Right renal pelvis (tissue), 4 donors: ENCODE measurements at places on chromosomes 16 and 17.

DNA sequence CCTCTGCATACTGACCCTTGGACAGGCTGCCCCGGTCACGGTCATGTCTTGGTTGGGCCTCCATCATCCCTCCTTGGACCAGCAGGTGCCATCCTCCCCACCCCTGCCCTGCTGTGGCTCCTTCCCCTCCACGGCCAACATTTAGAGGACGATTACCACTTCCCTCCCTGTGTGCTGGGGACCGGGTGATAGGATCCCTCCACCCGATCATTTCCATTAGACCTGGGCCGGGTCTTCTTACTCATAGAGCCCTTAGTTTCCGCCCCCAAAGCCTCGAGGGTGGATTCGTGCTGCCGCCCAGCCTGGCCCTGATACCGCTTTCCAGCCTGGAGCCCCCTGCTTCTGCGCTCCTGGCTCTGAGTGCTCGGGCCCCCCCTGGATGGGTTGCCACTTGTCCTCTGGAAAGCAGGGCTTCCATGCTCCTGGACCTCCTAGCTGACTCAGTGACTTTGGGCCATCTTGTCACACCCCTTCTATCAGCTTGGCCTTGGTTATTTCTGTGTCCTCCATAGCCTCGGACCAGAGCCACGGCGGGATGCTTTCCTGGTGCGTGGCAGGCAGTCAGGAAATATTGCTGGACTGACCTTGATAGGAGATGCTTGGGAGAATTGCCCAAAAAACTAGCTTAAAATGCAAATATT is 171.4 kb downstream of the SEC14L1 start:
- no peak for DNase-seq

GRCh38 chr17:71117466-71117865 is 948.1 kb downstream of the KCNJ2 start:
- DNase-seq = no peak

GRCh38 chr17:69677130-69677529 is 262.6 kb downstream of the MAP2K6 start:
- no peak for DNase-seq

GRCh38 chr17:31394544-31394943 is 3.1 kb downstream of the RAB11FIP4 start:
- peak; percentile 74 for DNase-seq

- DNase-seq = no peak
Measured at GRCh38 chr16:31301708-31302400, 42.1 kb downstream of the ITGAM start.

DNA sequence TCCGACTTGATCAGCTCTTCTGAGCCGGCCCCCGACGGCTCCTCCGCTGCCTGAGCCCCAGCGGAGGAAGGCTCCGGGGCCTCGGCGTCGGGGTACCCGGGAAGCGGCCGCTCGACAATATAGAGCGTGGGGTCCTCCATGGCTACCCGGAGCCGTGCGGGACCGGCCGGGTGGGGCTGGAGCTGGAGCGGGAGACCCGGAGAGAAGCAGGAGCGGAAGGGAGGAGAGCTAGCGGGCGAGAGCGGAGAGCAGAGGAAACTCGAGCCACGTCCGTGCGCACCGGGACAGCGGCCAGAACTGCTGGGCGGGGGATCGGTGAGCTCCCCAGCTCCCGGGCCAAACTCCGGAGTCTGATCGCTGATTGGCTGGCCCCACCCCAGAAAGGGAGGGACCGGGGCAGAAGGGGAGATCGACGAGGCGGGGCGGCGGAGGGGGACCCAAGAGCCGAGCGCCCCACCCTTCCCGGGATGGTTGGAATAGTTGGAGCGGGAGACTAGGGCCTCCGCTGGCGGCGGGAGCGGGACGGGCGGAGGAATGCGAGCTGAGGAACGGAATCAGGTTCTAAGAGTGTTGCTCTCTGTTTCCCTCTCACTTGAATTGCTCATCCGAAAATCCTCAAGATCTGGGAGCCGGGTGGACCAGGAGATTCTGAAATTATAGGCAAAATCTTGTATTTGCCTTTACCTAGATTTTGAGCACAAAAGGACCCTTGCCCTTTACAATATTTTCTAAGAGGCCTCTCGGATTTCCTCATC is at the start of gene CAVIN1:
Gene CAVIN1, minus strand, starts transcription at position 299 of the 755 bp plus-strand sequence. Its CDS starts 159 bp downstream, at position 140.
- DNase-seq = peak; percentile 87

- peak; percentile 16 for DNase-seq
Measured at GRCh38 chr17:8631554-8631877, 991 bp upstream of the MYH10 start.

DNA sequence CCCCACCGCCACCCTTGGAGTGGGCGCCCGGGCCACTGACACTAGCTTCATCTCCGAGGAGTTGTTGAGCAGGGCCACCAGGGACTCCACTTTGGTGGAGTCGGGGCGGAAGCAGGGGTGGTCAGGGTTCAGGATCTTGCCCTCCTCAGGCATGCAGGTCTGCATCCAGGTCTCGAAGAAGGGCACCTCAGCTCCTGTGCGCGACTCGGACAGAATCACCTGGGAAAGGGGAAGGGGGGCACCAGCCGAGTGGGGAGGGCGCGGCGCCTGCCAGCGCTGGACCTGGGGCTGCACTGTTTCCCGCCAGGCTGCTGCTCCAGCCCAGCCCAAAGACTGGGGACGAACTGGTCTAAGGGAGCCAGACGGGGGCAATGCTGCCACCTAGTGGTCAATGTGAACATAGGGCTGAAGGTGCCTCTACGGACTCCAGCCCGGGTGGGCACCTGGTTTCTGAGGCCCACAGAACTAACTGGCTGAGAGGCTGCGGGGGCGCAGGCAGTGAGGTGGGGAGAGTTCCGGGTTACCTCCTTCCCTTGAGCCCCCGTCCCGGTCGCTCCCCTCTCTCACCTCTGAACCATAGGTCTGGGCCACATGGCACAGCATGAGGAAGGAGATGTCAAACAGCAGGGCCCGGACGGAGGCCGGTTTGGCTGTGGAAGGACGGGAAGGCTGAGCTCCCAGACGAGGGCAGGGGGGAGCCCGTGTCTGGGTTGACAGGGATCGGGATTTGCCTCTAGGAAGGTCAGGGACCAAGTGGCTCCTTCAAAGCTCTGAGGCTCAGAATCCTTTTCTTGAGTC is 11.8 kb downstream of the CSF3 start:
- DNase-seq = peak; percentile 52

DNA sequence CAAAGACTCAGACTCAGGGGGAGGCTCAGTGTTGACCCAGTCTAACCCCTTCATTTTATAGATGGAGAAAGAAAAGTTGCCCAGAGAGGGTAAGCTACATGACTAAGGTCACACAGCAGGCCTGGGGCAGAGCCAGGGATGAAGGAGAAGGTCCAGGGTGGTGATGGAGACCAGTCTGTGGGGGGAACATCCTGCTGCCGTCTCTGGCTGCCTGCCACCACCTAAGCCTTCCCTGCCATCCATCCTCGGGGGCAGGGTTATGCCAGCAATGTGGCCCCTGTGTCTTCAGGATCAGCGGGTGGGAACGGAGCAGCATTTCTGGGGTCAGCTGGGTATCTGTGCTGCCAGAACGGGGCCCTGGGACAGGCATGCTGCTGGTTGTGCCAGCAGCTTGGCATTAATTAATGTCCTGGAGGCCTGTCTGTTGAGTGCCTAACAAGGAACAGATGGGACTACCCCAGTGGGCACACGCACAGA is 5.5 kb downstream of the DOK4 start:
- no peak for DNase-seq

DNA sequence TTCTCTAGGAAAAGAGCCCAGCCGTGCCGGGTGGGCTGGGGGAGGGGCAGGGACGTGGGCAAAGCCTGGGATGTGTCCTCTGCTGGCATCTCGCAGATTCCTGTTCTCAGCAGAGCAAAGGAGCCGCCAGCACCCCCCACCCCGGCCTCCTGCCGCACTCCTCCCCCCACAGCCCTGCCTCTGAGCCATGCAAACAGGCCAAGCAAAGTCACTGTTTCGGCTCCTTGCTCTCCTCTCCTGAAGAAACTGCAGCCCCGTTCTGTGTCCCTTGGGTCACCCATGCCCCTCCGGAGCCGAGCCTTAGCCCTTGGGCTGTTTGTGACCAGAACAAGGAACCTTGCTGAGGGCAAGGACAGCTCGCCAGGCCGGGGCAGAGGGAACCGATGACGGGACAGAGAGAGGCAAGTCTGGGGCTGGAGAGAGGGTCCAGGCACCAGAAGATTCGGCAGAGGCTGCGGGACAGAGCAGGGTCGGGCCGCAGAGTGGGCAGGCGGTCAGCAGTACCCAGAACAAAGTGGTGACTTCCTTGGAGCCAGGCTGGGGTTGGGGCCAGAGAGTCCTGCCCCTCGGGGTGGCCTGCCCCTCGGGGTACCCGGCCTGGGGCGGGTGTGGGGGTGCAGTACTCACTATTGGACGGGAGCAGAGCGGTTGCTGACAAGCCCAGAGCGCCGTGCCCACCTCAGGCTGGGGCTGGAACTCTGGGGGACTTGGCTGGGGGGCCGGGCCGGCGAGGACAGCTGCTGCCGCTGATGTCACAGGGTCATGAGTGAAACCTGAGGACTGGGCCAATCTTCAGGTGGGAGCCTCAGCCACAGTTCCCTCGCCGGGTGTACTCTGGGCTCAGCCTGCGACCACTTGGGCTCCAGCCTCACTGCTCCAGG is 9.2 kb upstream of the PRR29 start:
- DNase-seq = no peak

DNA sequence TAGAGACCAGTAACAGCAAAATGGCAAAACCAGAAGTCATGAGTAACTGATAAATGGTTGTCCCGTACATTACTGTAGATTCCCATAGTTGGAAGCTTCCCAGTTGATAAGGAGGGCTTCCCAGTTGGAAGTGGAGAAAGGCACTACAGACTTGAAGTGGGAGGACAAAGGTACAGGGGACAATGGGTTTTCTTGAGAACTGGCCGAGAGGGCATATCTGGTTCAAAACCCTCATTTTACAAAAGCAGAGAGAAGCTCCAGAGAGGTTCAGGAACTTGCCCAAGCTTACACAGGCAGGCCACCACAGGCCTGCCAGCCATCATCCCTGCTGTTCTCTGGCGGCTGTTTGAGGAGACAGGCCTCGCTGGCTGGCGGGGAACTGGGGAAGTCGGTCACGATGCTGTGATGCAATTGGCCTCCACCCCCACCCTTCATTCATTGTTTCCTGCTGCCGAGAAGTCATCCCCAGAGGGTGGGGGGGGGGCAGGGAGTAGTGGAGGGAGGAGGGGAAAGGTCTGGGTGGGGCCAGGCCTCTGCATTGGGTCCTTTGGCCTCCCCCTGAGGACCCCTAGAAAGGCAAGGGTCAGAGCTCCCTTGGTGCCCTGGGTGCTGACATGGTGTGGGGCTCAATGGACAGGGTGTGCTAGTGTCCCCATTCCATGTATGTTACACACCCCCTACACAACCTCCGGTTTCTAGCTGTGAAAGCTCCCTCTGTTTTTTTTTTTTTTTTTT is 3.0 kb downstream of the UBALD2 start:
- no peak for DNase-seq

- no peak for DNase-seq
Measured at GRCh38 chr16:30903596-30903995, 7.2 kb downstream of the CTF1 start.

- no peak for DNase-seq
Measured at GRCh38 chr16:28987170-28987853, 2.5 kb downstream of the LAT start.

GRCh38 chr16:4957720-4958509 is at the start of gene SEC14L5:
SEC14L5 (plus strand) TSS chr16:4958330; CDS start chr16:4959324, 994 bp downstream.
- peak; percentile 93 for DNase-seq

- DNase-seq = no peak
Measured at GRCh38 chr16:78608305-78608776, 508.9 kb downstream of the WWOX start.

GRCh38 chr17:79752175-79752574 is 21.4 kb downstream of the ENPP7 start:
- no peak for DNase-seq

- DNase-seq = no peak
Measured at GRCh38 chr16:29107299-29107698, 122.4 kb downstream of the LAT start.

DNA sequence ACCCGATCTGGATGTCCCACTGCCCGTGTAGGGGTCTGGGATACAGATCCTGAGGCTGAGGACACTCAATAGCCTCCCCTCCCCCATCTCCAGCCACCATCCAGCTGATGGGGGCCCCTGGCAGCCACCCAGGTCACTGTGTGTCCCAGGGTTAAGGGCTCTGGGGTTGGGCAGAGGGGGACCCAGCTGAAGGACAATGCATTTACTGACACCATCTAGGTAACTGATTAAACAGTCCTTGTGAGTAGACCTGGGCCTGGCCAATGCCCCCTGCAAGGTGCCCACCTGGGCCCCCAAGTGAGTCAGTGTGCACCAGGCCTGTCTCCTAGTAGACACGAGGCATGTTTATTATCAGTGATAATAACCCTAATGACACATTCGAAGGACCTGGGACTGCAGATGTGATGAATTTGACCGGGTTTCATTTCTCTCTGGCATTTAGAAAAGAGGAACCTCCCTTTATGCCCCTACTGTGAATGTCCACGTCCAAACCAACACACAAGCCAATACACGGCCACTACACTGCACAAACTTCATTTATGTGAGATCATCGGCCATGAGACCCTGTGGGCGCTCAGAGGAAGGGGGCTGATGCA is 261.9 kb upstream of the FOXF1 start:
- no peak for DNase-seq

DNA sequence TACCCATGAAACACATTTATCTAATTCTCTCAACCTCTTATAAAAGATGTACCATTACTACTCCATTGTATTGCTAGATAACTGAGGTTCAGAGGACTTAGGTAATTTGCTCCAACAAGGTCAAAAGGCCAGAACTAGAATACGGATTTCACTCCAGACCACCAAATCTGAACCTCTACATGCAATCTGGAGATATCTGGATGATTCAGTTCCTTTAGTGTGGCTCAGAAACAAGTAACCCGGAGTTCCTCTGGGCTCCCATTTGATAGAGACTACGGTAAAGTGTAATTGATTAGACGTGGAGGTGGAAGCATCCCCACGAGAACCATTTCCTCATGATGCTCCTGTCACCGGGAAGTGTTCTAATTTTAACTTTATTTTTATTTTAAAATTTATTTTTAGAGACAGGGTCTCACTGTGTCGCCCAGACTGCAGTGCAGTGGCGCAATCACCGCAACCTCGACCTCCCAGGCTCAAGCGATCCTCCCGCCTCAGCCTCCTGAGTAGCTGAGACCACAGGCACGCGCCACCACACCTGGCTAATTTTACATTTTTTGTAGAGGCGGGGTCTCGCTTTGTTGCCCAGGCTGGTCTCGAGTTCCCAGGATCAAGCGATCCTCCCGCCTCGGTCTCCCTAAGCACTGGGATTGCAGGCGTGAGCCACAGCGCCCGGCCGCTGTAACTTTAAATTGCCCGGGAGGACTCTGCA is 608 bp upstream of the COX10 start:
- no peak for DNase-seq

DNA sequence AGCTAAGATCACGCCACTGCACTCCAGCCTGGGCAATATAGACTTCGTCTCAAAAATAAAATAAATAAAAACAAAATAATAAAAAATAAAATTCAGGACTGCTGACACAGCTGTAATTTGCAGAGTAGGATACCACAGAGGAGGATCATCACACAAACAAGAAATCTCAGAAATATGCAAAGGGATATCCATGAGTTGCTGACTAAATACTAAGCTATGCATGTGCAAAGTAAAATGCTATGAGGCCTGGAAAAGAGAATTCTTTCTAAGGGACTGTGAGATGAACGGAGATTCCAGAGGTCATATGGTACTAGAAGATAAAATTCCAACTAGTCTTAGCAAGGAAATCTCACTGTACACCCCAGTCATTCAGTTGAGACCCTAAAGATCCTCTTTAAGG is 74.8 kb downstream of the SLC39A11 start:
- no peak for DNase-seq

GRCh38 chr17:17107281-17107680 is 65.0 kb downstream of the MPRIP start:
- DNase-seq = no peak
